ENCODE measurements at places on chromosomes 5 and 9.
A peak's percentile ranks its signal among the peaks of the same experiment; 100 is the strongest.

- no peak overlapping the region for H3K27ac ChIP-seq
- no peaks in the 10 kb centered on the region for H3K27me3 ChIP-seq
These were observed 184.4 kb downstream of the SAXO1 start for GRCh38 chr9:18848657-18849056.

DNA sequence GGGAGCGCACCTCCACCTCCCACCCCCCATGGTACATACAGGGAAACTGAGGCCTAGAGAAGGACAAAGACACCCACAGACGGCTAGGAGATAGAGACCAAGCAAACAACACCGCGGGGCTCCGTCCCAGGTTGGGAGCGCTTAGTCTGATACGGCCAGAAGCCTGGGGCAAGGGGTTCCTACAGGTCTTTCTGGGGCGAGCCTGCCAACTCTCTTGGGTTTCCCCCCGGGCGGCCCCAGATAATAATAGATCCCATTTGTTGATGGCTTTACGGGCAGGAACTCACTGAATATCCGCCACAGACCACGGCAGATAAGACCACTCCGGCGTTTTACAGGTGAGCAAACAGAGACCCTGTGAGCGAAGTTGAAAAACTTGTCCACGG, 5.0 kb upstream of the EBF1 start:
- no peak overlapping the region for H3K27ac ChIP-seq
- H3K4me1 ChIP-seq: no peaks in the 10 kb centered on the region
- H3K4me3 ChIP-seq: no peak overlapping the region

- no peaks in the 10 kb centered on the region for H3K4me1 ChIP-seq
- H3K4me3 ChIP-seq: no peak overlapping the region
- H3K27ac ChIP-seq: no peak overlapping the region
- no peaks in the 10 kb centered on the region for H3K36me3 ChIP-seq
- no peaks in the 10 kb centered on the region for H3K27me3 ChIP-seq
These were observed 36.4 kb downstream of the RNF180 start for GRCh38 chr5:64201996-64202395.

DNA sequence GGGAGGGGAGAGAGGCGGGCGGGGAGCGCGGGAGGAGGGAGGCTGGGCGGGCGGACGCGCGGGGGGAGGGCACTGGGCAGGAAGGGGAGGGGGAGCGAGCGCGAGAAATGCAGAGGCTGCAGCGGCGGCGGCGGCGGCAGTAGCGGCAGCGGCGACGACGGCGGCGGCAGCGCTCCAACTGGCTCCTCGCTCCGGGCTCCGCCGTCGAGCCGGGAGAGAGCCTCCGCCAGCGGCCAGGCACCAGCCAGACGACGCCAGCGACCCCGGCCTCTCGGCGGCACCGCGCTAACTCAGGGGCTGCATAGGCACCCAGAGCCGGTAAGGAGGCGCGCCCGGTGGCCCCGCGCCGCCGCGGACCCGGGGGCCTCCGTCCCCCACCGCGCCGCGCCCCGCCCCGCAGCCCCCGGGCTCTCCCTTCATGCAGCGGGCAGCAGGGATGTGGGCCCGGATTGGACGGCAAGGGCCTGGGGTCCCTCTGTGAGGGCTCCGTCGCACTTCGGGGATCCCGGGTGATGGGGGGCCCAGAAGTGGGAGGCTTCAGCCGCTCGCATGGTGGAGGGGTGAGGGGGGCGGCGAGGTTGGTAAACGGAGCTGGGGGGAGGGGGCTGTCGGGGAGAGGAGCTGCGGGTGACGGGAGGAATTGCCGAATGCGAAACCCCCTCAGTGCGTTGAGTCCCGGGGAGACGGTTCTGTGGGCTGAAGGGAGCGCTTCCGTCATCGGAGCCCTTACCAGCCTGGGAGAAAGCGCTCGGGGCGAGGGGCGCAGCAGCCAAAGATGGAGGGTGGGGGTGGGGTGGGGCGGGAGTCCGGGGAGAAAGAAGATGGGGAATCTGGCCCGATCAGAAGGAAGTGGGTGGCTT, at the start of gene BASP1:
Gene BASP1 (plus strand): TSS at position 139 of the 860 bp plus-strand sequence. CDS start 57,586 bp downstream, outside the sequence.
- peak within 1 kb of the TSS; percentile 100 for H3K4me3 ChIP-seq
- H3K27me3 ChIP-seq: no peaks in the 10 kb centered on the region
- peaks cover 35% of the 10 kb centered on the region for H3K36me3 ChIP-seq
- peak within 1 kb of the TSS; percentile 70 for H3K27ac ChIP-seq

DNA sequence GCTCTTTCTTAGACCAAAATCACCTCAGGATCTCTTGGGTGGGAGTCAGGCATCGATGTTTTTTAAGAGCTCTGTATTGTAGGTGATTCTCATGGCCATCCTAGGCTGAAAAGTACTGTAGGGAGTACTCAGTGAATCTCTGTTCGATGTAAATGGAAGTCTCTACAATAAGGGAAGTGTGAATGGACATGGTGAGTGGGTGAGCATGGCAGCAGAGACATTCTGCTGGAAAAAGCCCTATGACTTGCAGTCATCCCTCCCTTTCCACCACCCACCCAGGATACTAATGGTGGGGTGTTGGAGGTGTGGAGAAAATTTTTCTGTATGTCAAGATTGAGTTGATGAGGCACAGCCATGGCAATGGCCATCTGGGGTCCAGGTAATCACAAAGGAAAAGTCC, 30.9 kb downstream of the ZNF366 start:
- no peak for DNase-seq
- H3K4me3 ChIP-seq: no peak overlapping the region
- H3K4me1 ChIP-seq: peaks cover 1% of the 10 kb centered on the region
- no peak overlapping the region for H3K27ac ChIP-seq
- H3K36me3 ChIP-seq: no peaks in the 10 kb centered on the region

GRCh38 chr5:169416583-169417196, 115.8 kb upstream of the SLIT3 start:
- no peaks in the 10 kb centered on the region for H3K36me3 ChIP-seq
- no peak for DNase-seq
- peaks cover 4% of the 10 kb centered on the region for H3K4me1 ChIP-seq
- H3K27me3 ChIP-seq: no peaks in the 10 kb centered on the region
- H3K27ac ChIP-seq: no peak overlapping the region

DNA sequence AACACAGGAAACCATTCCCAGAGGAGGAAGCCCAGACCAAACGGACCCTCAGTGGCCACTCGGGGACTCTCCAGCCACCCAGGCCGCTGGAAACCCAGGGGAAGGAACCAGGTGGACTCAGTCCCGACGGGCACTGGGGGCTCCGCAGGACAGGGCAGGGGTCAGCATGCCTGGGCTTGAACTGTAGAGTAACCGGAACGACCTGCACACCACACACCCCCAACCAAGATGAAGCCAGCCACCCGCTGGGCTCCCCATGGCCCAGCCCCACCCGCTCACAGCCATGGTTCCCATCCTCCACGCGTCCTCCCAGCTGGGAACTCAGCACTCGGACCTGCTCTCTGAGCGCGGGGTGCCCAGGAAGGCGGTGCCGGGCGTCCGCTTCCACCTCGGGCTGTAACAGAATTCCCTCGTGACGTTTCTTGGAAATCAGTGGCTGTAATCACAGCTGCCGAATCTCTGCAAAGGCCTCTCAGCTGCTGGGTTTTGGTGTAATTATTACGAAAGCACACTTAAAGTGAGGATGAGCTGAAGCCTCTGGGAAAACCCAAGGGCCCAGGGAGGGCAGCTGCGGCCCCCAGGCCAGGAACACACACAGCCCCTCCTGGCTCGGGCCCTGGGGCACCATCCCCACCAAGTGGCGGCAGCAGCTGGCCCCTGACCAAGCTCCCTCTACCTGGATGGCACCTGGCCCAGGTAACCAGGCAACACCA, 13.8 kb downstream of the NACC2 start:
- H3K36me3 ChIP-seq: no peaks in the 10 kb centered on the region
- no peaks in the 10 kb centered on the region for H3K27me3 ChIP-seq
- H3K4me3 ChIP-seq: no peak overlapping the region
- H3K4me1 ChIP-seq: peaks cover 3% of the 10 kb centered on the region

DNA sequence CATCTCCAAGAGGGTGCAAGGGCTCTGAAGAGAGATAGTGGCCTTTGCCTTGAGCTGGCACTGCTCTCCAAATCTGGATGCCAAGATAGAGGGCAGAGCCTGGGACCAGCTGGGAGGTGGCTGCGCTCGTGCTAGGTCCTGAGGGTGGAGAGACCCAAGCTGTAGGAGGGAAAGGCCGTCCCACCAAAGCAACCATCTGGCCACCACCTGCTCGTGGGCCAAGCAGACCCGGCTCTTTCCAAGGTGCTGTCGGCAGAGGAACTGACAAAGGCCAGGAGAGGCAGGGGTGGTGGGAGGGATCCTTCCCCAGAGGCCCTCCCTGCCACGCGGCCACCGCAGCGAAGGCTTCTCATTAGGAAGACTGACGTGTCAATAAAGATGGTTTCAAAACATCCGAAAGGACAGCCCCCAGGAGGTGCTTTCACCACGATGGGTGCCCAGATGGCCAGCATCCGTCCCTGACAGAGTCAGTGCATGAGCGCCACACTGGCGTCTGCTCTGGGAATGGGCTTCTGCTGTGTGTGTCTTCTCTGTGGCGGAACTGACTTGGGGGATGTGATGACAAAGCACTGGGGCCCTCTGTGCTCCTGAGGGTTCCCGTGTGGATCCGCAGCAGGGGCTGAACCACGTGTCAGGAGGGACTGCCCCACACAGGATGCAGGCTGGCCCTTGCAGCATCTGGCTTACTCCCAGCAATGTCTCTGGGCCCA, 213.5 kb downstream of the FANCC start:
- peak overlapping the region; percentile 95 for H3K27ac ChIP-seq
- H3K4me3 ChIP-seq: no peak overlapping the region
- H3K27me3 ChIP-seq: no peaks in the 10 kb centered on the region
- H3K36me3 ChIP-seq: peaks cover 39% of the 10 kb centered on the region
- peaks cover 62% of the 10 kb centered on the region for H3K4me1 ChIP-seq
- DNase-seq: no peak

DNA sequence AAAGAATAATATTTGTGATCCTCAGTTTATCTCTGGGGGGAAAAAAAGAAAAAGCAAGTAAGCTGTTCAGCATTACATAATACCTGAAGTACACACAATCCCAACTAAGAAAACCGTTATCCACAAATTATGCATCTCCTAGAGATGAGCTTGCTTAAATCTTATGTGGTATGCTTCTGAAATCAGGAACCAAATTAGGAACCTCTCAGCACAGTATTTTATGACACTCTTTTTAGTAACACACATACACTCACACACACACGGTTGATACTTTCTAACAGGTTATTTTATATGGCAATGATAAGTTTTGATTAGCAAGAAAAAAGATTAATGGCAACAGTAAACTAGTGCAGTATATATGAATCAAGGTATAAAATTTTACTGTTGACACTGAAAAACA, 1.2 kb upstream of the ZNF510 start:
- no peak overlapping the region for H3K27ac ChIP-seq
- H3K27me3 ChIP-seq: no peaks in the 10 kb centered on the region
- peaks cover 10% of the 10 kb centered on the region for H3K4me1 ChIP-seq
- peaks cover 20% of the 10 kb centered on the region for H3K36me3 ChIP-seq
- H3K4me3 ChIP-seq: peak overlapping the region; percentile 74

GRCh38 chr5:60993875-60994571, 49.0 kb downstream of the NDUFAF2 start:
- H3K4me1 ChIP-seq: no peaks in the 10 kb centered on the region
- H3K36me3 ChIP-seq: no peaks in the 10 kb centered on the region
- H3K27me3 ChIP-seq: no peaks in the 10 kb centered on the region
- no peak for DNase-seq
- no peak overlapping the region for H3K4me3 ChIP-seq
- no peak overlapping the region for H3K27ac ChIP-seq

DNA sequence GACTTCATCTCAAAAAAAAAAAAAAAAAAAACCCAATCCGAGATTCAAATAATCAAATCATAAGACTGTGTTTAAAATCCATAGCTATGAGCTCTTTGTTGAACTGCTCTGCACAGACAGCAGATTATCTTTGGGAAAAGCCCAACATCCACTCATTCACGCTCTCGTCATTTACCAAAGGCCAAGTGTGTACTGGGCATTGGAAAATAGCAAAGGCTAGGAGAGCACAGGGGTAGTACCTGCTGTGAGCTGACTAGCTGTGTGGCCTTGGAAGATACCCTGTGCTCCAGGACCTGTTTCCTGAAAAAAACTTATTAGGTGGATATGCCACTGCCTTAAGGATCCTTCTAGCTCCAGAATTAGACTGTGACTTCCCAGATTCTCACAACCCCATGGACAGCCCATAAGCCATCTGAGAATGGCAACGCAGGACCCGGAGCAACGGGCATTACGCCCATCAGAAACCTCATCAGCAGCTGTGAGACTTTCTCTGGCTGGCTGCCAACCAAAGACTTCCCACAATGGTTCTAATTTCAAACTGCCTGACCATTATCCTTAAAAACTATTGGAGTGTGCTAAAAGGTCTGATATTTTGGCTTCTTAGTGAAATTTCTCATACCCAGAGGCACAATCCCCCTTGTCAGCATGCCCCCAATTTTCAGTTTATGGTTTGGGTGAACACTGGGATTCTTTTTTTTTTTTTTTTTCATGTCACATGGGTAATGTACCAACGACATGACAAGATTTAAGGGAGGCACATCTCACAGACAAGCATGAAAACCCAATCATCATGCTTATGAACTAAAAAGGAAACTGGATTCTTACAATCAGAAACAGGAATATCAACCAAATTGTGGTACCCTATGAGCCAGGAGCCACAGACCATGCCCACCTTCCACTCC, 16.8 kb downstream of the SERINC5 start:
- H3K4me1 ChIP-seq: no peaks in the 10 kb centered on the region
- H3K27ac ChIP-seq: no peak overlapping the region
- DNase-seq: no peak
- H3K4me3 ChIP-seq: no peak overlapping the region

- DNase-seq: no peak
- H3K27ac ChIP-seq: no peak overlapping the region
- no peak overlapping the region for H3K4me3 ChIP-seq
- H3K36me3 ChIP-seq: no peaks in the 10 kb centered on the region
These were observed 33.8 kb downstream of the EXOC3 start for GRCh38 chr5:476814-477175.

DNA sequence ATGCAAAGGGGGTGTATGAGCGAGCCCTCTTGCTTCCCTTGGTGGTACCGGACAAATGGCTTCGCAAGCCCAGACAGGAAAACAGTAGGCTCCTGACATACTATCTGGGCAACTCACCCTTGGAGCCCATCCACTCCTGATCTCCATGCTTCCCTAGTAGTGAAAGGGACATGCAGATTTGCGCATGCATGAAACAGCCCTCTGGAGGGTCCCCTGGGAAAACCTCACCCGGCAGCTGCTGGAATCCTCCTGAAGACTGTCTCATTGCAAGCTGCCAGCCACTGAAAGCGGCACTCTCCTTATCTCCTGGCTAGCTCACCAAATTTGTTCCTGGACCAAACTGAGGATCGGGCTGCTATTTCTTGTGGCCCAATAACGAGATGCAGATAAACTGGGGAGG, 10.2 kb downstream of the ZNF169 start:
- H3K27me3 ChIP-seq: no peaks in the 10 kb centered on the region
- no peak for DNase-seq
- H3K27ac ChIP-seq: no peak overlapping the region

GRCh38 chr5:107779437-107779836, 108.7 kb upstream of the EFNA5 start:
- DNase-seq: no peak
- H3K27me3 ChIP-seq: no peaks in the 10 kb centered on the region
- H3K27ac ChIP-seq: no peak overlapping the region
- H3K36me3 ChIP-seq: no peaks in the 10 kb centered on the region

- no peak for DNase-seq
- peaks cover 8% of the 10 kb centered on the region for H3K4me1 ChIP-seq
- no peak overlapping the region for H3K4me3 ChIP-seq
- no peak overlapping the region for H3K27ac ChIP-seq
- H3K27me3 ChIP-seq: no peaks in the 10 kb centered on the region
These were observed 63.4 kb upstream of the WWC1 start for GRCh38 chr5:168227973-168228615.

- H3K4me1 ChIP-seq: no peaks in the 10 kb centered on the region
- no peak for DNase-seq
These were observed 127.5 kb downstream of the ARRDC3 start for GRCh38 chr5:91255396-91256141.

- H3K27ac ChIP-seq: no peak overlapping the region
- no peak for DNase-seq
- H3K4me1 ChIP-seq: no peaks in the 10 kb centered on the region
These were observed 155.1 kb upstream of the ZNF462 start for GRCh38 chr9:106707738-106708474.
